ENCODE measurements at places on chromosomes 12 and 14.

- no peak for DNase-seq
These were observed 391.9 kb downstream of the GALC start for GRCh38 chr14:87601036-87601435.

- peak; percentile 19 for DNase-seq
These were observed 563 bp downstream of the DCP1B start for GRCh38 chr12:2003676-2004112.

GRCh38 chr14:99202516-99202915 is 69.5 kb downstream of the BCL11B start:
- no peak for DNase-seq

DNA sequence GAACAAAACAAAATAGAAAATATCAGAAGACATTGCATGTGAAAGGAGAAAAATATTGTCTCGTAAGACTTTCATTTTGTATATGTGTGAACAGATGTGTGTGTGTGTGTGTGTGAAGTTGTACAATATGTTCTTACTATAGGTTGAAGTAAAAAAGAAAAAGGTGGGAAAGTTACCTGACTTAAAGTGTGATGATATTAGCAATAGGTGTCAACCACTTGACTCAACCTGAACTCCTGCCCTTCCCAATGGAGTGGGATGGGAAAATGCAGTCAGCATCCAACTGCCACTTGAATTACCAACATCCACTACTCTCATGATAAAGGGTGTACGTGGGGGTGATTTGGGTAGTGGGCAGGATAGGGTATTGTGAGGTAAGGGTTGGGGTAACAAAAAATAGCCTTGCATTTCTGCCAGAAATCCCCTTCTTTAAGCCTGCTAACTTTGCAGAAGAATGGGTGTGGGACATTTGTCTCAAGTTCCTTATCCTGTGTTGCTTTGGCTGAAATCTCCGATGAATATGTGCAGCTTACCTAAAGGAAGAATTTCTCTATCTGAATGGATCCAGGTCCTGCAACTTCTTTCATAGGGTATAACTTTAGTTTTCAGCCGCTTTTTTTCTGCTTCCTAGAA is 181.6 kb downstream of the CHST11 start:
- DNase-seq = no peak

GRCh38 chr12:111074559-111074958 is 154.2 kb upstream of the MYL2 start:
- no peak for DNase-seq

- no peak for DNase-seq
These were observed 63.3 kb downstream of the ZFP36L1 start for GRCh38 chr14:68729556-68729955.

DNA sequence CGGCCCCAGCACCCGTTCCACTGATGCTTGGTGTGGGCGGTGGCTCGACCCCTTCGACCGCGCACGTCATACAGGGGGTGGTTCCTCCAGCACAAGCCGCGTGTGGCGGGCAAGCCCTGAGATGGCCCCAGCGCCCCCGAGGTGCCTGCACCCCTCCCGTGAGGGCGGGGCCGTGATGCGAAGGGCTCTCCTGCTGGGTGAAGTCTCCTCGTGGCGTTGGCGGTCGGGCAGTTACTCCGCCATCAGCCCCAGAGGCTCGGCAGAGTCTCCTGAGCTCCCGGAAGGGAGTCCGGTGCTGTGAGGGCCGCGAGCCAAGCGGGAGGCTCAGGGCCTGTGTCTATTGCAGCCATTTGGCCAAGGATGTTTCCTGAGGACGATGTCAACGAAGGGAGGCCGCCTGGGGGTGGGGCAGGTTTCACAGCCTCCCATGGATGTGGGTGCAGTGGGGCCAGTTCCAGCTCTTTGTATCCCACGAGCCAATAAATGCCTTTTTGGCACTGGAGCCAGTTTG is 78.1 kb upstream of the GALNT9 start:
- DNase-seq = no peak

GRCh38 chr12:51388069-51388799 is 3.0 kb downstream of the GALNT6 start:
- DNase-seq = peak; percentile 74

GRCh38 chr14:53538316-53538881 is 385.3 kb upstream of the DDHD1 start:
- DNase-seq = no peak

GRCh38 chr14:64861916-64862315 is 17.8 kb downstream of the SPTB start:
- no peak for DNase-seq

DNA sequence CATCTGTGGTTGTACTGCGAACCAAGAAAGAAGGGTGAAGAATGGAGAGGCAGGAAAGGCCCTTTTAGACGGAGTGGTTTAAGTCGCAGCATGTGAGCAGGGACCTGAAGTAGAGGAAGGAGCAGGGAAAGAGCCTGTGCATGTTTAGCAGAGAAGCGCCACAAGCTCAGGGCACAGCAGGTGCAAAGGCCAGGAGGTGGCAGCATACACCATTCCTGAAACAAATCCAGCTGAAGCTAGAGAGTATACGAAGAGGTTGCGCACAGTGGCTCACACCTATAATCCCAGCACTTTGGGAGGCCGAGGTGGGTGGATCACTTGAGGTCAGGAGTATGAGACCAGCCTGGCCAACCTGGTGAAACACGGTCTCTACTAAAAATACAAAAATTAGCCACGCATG is 49.9 kb downstream of the HELB start:
- peak; percentile 26 for DNase-seq

DNA sequence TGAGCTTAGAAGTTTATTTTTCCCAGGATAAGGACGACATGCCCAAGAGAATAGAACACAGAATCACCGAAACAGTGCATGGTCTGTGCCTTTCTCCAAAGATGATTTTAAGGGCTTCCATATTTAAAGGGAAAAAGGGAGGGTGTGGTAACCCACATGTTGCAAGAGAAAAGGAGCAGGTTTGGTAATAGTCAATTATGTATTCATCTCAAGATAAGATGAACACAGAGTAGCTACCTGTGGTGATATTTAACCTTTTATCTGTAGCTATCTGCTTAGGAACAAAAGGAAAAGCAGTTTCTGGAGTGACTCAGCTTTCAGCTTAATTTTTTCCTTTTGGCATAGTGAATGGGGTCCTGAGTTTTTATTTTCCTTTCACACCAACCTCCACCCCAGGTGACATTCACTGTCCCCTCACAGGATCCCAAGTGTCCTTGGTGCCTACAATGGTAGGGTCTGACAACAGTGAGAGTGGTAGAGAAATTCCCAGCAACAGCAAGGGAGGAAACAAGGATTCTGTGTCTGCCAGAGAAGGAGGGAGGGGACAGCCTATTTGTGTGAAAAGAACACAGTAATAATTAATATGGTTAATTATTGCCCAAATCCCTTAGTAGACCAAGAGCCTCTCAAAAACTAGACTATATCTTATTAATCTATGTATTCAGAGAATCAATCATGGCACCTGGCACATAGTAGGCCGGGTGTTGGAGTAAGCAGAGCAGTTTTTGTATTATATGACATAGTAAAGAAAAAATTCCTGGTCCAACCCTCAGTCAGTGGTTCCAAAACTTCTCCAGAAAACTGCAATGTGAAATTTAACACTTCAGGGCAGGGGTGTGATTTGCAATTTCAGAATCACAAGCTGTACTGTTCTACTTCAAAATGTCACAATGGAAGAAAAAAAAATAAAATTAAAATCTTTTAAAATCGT is 154.5 kb downstream of the PHLDA1 start:
- no peak for DNase-seq

GRCh38 chr12:101891462-101891971 is 14.1 kb downstream of the DRAM1 start:
- peak; percentile 63 for DNase-seq

GRCh38 chr12:47023953-47024352 is 55.5 kb upstream of the PCED1B start:
- DNase-seq = no peak

DNA sequence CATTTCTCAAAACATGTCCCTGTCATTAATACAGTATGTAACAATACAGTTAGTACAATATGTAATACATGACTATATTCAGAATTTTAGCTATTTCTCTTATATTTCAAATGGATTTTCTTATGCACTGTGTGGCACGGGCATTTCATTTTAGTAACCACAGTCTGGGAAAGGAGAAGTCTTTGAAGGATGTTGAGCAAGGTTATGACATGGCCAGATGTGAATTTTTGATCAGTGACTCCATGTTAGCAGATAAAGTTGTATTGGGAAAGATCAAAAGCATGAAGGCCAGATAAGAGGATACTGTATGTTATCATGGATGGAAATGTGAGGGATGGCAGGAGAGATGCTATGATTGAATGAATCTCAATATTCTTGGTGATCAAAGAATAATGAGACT is 285.2 kb downstream of the NAV3 start:
- DNase-seq = no peak

DNA sequence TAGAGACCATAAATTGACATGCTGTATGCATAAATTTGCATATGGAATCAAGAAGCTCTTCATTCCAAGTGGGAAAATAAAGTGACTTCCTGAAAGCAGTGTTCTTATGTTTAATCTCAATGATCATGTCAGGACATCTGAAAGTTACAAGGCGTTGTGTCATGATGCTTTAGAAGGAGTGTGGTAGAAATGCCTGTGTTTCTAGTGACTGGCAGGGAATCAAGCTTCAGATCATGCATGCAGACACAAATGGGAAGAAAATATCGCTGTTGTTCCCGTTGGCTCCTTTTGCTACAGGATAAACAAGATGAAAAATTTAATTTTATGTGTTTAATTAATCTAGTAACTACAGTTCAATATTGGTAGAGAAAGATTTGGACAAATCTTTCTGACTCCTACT is 298.1 kb upstream of the SYT1 start:
- DNase-seq = no peak

GRCh38 chr12:2395354-2395977 is 342.7 kb downstream of the CACNA1C start:
- DNase-seq = peak; percentile 56

DNA sequence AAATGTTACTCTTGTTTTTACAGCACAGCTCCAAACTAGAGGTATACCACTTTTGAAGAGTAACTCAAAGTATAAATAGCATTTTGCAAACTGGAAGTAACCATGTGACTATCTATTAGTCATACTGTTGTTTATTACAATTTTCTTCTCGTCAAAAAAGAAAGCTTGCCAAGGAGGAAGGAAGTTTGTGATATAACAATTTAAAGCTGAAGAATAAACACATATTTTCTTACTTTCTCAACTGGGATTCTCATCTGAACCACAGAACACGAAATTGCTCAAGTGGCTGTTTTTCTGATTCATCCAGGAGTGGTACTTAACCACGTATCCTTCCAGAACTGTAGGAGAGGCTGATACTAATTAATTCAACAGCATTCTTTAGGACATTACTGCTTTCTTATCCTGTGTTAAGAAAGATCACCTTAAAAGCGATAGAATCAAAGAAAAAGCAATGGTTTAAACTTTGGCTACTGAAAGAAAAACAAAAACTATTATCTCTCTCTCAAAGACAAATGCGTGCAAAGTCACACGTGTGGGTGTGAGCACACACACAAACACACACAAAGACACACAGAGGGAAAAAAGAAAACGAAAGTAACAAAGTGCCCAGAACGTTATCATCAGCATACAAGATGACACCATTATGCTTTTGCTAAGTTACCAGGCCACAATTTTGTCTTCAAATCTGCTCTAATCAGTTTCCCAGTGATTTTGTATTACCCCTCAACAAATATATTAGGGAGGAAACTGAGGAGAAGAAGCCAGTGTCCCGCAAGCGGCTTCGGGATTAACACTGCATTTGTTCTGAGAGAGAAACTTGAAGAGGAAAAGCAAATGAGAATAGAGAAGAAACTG is at the start of gene CLEC2B:
Gene CLEC2B (minus strand): TSS at position 48 of the 855 bp plus-strand sequence.
- peak; percentile 44 for DNase-seq

- DNase-seq = no peak
These were observed 173.9 kb downstream of the SLC15A4 start for GRCh38 chr12:128649902-128650301.

- DNase-seq = no peak
These were observed 991.6 kb downstream of the GALC start for GRCh38 chr14:87001333-87001732.

GRCh38 chr14:91482263-91483013 is 27.7 kb downstream of the PPP4R3A start:
- peak; percentile 35 for DNase-seq

Measured in AG20443 (cell line).